ENCODE measurements at places on chromosomes 5 and 9.

DNA sequence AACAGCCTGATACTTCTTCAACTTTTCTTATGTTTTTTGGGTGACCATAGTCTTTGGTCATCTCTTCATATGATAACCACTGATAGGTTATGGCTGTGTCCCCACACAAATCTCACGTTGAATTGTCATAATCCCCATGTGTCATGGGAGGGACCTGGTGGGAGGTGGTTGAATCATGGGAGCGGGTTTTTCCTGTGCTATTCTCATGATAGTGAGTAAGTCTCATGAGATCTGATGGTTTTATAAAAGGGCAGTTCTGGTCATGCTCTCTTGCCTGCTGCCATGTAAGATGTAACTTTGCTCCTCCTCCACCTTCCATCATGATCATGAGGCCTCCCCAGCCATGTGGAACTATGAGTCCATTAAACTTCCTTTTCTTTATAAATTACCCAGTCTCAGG, 8.7 kb downstream of the RHOBTB3 start:
- no peak for DNase-seq

DNA sequence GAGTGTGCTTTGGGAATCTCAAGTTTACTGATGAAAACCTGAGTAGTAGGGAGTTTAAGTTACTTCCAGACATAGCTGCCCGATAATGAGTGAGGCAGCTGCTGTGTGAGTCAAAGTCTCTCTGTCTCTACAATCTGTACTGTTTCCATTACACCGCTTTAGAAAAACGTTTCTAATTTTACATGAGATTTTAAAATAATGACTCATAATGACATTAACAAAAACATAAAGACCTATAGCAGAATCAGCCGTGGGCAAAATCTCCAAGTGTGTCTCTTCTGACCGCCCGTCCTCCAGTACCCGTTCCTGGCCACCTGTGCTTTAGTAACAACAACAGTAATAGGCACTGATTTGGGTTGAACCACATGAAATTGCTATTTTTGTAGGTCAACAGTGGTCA, 69.6 kb upstream of the PRRC1 start:
- no peak for DNase-seq

DNA sequence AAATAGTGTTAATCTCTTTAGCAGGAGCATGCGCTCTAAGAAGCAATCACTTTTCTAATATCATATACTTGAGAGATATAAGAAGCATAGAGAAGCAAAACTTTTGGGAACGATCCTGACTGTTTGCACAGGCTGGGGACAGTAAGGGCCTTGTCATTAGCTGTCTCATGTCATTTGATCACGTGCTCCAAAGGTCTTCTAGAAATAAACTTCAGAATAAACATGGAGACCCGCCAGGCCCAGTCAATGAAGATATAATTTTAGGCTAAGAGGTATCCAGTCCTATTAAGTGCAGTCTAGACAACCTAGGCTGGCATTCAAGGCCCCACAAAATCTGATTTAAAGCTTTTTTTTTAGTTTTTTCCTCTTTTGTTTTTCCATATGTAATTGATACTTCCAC, 111.0 kb upstream of the APC start:
- no peak for DNase-seq

GRCh38 chr9:16501141-16501540, 369.3 kb downstream of the BNC2 start:
- no peak for DNase-seq

GRCh38 chr9:93086447-93087224, 9.4 kb upstream of the CARD19 start:
- no peak for DNase-seq

- DNase-seq = no peak
Measured at GRCh38 chr5:135831851-135832555, 2.5 kb upstream of the SLC25A48 start.

DNA sequence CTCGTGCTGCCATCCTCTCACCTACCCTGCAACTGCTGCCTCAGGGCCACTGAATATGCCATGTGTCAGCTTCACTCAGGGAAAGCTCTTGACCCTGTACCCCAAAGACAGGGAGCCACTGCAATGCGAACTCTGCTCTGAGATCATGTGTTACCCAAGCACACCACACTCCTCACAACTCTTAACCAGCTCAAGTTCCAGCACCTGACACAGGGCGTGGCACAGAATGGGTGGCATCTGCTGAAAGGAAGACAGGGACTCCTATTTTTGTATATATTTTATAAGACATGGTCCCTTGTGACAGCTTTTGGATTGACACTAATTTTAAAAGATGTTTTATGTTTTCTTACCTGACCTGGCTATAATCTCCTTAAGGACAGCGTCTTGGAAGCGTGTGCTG, 10.7 kb downstream of the PHYKPL start:
- DNase-seq = no peak

DNA sequence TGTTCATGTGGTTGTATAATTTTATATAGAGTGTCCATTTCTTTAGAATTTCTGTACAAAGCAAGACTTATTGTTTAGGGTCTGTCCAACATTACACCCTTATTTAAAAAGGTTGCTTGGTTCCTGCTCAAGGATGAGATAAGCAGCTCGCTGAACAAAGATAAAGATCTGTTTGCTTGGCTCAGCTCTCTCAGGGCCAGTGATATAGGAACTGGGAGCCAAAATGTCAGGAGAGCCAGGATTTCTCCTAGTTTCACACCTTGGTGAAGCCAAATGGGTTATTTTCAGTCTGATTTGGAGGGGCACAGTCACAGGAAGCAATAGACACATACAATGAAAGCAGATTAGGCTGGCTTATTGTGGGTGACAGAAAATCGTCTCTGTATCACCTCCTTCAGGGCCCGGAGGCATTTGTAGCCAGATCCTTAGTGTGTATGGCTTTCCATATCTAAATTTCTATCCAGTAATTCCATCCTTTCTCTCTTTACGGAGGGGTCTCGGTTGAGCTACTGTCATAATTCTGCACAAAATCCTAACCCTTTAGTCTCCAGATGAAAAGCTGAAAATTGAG, 396.4 kb downstream of the TMEM232 start:
- no peak for DNase-seq

DNA sequence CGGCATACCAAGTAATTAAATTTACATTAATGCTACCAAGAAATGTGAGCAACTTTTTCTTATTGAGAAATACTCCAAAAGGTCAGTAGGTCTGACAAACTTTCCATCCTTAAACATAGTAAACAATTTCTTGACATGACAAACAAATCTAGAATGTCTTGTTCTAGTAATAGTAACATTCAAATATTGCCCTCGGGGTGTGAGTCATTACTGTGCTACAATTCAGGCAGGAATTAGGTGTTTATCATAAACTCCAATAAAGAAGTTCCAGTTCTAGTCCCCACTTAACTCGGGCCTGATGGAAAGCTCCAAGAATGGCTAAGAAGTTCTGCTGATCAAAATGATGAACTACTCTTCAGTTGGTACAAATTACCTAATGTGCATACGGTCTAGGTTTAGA, 235.6 kb upstream of the TUSC1 start:
- DNase-seq = no peak

- no peak for DNase-seq
Measured at GRCh38 chr5:21145376-21145775, 1157.4 kb upstream of the CDH18 start.

DNA sequence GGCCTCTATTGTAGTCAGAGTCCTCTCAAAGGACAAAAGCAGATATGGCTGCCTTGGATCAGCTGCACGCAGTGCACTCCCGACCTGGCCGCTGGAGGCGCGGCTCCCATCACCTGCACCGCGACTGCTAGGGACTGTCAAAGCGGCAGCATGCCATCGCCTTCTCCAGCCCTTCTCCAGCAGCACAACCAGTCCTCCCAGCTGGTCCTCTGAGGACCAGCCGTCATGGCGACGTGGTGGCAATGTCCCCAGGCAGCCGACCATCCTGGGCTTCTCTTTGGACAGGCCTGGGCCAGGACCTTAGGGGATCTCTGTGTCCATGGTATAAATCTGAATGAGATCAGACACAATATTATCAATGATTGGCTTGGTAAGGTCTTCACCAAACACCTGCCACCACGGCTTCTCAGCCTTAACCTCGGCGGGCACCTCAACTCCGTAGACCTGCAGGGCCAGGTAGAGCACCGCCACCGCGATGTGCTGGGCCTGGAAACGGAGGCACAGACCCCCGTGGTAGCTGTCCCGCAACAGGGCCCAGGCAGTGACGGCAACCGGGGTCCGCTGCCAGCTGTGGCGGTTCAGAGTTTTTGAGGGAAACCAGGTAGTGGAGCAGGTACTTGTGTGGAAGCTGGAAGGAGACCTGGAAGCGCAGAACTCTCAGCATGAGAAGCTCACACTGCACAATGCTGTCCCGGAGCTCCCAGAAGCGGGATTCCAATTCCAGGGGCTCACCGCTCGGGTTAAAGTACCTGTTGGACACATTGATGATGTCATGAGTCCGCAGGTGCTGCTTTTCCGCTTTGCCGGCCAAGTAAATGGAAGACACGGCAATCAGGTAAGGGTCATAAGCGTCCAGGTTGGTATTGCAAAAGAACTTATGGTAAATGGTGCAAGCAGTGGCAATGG, 8.5 kb downstream of the DUSP1 start:
- DNase-seq = no peak

GRCh38 chr5:38433160-38433861, 123.1 kb downstream of the LIFR start:
- no peak for DNase-seq

- DNase-seq = no peak
Measured at GRCh38 chr9:119453980-119454379, 84.7 kb upstream of the BRINP1 start.

DNA sequence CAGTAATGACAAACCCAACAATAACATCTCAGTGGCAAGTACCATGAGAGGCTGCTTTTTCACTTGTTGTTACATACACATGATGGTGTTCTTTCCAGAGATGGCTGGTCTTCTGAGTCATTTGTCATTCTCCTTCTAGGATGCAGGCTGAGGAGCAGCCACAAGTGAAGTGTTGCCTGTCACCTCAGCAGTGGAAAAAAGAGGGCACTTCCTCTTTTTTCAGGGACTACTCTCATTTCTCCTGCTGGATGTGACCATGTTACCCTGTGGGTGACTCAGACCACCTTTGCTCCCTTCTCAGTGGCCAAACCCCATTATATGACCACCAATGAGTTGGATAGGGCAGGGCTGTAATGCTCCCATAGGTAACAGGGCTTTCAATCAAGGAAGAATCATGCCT, 587.0 kb upstream of the ADAMTS16 start:
- DNase-seq = no peak

GRCh38 chr5:167261309-167262100, 1029.9 kb upstream of the WWC1 start:
- no peak for DNase-seq

- DNase-seq = no peak
Measured at GRCh38 chr5:105868038-105868780, 1802.5 kb downstream of the EFNA5 start.

Data from T-helper 1 cell (primary cell).